ENCODE measurements at places on chromosomes 12 and 14.

DNA sequence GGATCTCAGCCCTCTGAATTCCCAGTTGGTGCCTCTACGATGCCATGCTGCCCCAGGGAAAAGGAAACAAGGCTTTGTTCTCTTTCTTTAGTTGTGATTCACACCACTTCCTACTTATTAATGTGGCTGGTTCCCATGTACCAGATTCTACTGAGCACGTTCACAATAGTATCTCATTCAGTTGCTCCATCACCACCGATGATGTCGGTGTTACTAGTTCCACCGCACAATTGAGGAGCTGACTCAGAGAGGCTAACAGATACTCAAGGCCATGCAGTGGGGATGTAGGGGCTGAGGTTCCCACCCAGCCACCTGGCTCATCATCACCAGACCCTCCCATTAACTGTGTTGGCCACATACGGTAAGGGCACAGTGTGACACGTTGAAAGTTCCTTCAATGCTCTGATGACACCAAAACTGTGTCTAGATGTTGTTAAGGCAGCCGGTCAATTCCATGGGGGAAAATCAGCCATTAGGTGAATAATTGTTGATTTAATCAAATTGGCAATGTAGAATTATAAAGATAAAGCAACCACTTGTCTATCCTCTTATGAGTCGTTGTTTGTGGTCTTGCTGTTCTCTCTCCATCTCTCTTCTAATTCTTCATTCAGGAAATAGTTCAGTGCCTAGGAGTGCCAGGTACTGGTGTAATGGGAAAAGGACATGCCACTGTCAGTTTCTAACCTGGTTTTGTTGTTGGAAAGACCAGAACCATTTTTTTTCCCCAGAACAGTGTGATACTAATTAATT, 244.2 kb upstream of the CRY1 start:
- DNase-seq = no peak

DNA sequence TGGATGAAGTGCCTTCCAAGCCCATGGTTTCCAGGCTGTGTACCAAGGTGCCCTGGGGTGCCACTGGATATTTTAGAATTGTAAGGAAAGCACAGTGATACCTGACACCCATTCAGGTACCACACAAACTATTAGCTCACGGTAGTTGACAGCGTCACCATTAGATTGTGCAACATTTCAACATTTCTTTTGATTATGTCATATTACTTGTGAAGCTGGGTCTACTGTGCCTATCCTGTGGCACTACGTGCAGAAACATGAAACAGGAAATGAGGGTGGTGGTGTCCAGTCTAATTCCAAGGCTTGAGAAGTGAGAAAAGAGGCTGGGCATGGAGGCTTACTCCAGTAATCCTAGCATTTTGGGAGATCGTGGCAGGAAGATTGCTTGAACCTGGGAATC, 75.5 kb upstream of the CPM start:
- DNase-seq = no peak

- DNase-seq = no peak
Measured at GRCh38 chr12:91204421-91204820, 21.8 kb upstream of the DCN start.

GRCh38 chr14:44490966-44491365, 16.1 kb downstream of the FSCB start:
- no peak for DNase-seq

DNA sequence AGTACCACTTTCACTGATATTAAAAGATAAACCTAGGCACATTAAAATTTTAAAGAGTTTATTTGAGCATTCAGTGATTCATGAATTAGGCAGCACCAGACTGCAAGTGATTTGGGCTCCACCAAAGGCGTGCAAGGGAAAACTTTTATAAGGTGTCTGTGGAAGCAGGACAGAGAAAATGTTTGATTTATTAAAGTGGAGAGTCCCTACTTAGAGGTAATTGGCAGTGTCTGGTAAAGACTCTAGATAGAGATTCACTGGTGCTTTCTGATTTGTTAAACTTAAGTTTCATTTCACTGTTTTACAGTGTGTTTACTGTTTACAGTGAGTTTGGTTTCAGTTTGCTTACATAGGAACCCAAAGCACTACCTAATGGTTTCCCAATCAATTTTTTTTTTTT, 72.8 kb downstream of the ANKS1B start:
- no peak for DNase-seq

DNA sequence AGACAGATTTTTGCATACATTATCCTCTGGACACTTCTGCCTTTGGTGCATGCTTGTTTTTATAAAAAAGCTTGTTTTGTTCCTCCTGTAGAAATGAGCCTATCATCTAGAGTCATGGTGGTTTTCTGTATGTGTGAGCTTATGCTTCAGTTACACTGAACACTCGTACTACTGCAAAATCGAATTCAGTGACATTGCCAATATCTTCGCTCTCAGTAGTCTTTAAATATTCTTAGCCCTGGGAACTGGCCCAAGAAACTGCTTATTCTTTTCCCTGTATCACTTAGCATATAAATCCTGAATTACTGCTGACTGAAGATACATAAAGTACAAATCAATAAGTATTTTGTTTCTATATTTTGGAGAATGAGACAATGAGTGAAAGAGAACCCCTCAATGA, 70.5 kb downstream of the RGS6 start:
- DNase-seq = no peak

- DNase-seq = no peak
Measured at GRCh38 chr14:77917491-77918201, 117.7 kb downstream of the ADCK1 start.

DNA sequence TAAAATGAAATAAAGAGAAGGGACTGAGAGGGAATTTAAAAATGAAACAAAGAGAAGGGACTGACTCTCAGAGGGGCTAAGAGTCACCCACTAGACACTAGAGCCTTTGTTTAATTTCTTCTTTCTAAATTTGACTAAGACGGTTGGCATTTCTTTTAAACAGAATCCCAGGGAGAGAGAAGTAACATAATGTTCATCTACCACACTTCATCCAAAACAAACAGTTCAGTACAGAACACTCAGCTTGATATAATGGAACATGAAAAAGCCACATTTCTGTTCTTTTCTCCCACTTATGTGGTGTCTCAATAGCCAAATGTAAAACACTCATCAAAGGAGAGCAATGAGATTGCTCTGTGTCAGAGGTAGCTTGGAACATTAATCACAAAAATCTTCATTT, 10.1 kb upstream of the NT5DC3 start:
- no peak for DNase-seq

GRCh38 chr14:46048127-46048526, 603.5 kb downstream of the RPL10L start:
- DNase-seq = no peak

- no peak for DNase-seq
Measured at GRCh38 chr12:6178981-6179761, 21.0 kb upstream of the CD9 start.
